ENCODE measurements at places on chromosomes 6 and 20. TPM values are rescaled to one million over a fixed set of nuclear protein-coding genes. Genes with fewer than 3 reads are reported as not detected.

GCM1 gene
- not detected for total RNA-seq

CST4 gene
- not detected for total RNA-seq

SAMD5 gene
- total RNA-seq = 3.2 TPM

ZMYND8 gene
- 91.1 TPM for total RNA-seq

PNPLA1 gene
- total RNA-seq = not detected

OGFR gene
- 43.7 TPM for total RNA-seq

NSFL1C gene
- total RNA-seq = 53.8 TPM

DNA sequence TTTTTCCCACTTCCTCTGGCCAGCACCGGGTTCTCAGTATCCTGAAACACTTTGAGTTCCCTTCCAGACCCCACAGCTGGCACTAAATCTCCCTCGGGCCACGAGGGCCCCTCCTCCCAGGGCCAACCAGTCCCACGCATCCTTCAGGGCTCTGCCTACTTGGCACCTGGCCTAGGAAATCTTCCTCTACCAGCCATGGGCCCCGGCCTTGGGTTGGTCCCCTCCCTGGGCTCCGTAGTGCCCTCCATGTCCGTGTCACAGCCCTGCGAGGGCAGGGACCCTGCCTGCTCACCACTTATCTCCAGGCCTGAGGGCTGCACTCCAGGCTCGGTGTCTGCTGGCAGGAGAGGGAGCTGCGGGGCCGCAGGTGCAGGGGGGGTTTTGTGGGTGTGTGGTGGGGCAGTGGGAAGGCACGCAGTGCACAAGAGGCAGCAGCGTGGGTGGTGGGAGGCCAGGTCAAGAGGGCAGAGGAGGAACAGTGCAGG is 48.8 kb upstream of the CDH22 start:
- DNase-seq = no peak

DNA sequence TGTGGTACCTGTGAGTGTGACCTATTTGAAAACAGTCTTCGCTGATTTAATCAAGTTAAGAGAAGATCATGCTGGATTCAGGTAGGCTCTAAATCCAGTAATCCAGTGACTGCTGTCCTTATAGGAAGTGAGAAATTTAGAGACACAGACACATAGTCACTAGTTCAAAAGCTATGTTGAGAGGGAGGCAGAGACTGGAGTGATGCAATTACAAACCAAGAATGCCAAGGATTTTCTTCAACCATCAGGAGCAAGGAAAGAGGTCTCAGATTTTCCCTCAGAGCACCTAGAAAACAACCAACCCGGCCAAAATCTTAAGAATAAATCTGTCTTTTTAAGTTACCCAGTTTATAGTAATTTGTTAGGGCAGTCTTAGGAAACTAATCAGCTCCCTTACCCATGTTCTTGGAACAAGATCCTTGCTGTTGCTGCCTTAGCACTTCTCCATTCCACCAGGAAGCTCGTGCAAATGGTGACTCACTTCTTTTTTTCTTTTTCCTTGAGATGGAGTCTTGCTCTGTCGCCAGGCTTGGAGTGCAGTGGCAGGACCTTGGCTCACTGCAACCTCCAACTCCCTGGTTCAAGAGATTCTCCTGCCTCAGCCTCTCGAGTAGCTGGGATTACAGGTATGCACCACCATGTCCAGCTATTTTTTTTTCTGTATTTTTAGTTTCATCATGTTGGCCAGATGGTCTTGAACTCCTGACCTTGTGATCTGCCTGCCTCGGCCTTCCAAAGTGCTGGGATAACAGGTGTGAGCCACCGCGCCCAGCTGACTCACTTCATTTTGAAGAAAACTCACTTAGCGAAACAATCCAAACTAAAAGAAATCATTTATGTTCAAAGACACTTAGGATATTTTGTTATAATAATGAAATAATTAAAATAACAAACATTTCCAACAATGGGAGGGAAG is 34.4 kb upstream of the ZNF184 start:
- DNase-seq = no peak

DNA sequence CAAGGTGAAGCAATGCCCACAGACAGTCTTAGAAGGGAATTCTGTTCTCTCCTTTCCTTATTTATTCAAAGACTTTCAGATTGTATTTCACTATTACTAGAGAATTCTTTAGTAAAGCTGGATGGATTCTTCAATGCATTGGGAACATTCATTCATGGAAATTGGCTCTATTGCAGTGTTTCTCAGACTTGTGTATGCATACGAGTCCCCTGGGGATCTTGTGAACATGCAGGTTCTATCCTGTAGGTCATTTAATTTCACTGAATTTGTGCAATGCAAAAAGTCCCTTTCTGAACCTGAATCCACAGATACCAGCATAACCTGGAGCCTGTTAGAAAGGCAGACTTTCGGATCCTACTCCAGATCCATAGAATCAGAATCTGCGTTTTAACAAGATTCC is 160.9 kb upstream of the AHI1 start:
- no peak for DNase-seq

DNA sequence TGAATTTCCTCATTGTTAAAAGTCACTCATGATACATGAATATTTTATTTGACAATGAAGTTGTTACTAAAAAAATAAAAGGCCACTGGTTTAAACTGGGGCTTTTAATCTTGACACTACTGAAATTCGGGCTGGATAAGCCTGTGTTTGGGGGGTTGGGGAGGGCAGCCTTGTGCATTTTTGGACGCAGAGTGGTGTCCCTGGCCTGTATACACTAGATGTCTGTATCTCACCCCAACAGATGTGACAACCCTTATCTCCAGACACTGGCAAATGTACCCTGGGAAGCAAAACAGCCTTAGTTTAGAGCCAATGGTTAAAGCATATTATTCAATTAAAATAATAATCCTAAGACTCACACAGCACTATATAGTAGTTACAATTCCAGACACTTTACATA is 24.8 kb downstream of the MAN1A1 start:
- DNase-seq = no peak

DNA sequence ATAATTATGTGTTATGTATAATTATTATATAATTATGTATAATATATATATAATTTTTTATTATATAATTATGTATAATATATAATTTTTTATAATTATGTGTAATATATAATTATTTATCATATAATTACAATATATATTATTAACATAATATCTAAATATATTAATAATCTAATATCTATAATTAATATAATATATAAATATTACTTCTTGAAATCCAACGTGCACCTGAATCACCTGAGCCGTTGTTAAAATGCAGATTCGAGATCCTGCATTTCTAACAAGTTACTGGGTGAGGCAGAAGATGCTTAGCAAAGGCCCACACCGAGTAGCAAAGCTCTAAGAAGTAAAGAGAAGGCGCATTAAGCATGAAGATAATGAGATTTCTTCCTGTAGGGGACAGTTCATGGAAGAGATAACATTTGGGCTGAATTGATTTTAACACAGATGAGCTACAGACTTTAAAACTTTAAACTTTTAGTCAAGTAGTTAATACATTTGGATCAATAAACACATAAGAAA is 406.4 kb upstream of the PLCB4 start:
- no peak for DNase-seq

GRCh38 chr6:126077810-126078776 is 91.8 kb downstream of the TRMT11 start:
- DNase-seq = peak; percentile 93

DNA sequence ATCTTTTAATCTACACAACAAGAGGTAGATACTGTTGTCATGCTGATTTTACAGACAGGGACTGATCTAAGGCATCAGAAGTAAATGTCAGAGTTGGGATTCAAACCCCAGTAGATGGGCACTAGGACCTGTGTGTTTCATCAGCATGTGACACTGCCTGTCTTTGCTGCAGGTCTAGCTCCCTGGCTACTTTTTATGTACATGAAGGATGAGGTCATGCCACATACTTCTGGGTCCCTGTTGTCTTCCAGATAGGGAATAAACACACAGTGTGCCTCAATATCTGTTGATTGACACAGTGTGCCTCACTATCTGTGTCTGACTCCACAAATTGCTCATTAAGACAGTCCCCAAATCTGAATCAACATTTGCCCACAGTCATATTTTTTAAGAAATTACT is 106.9 kb downstream of the TFAP2B start:
- no peak for DNase-seq

DNA sequence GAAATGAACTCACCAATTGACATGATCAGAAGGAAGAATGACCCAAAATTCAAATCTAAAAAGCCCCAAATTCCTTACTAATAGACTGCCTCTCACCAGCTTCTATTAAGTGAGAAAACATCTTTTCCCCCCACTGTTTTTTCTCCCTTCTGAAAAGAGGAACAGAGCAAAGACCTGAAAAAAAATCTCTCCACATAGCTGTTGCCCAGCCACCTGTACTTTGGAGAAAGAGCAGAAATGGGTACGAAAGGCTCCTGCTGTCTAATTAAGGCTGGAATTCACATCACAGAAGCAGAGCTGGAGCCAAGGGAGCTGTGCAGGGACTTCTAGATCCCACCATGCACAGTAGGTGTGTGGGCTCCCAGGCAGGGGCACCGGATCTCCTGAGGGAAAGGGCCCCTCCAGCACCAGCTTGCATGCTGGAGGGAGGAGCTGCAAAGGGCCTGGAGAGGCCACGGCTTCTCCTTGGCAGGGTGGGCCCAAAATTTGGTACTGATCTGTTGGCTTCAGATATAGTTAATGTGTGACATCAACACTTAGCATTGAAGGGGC is 73.2 kb upstream of the DUSP22 start:
- DNase-seq = no peak

- DNase-seq = no peak
These were observed 14.8 kb upstream of the EXOC2 start for GRCh38 chr6:707576-708236.

DNA sequence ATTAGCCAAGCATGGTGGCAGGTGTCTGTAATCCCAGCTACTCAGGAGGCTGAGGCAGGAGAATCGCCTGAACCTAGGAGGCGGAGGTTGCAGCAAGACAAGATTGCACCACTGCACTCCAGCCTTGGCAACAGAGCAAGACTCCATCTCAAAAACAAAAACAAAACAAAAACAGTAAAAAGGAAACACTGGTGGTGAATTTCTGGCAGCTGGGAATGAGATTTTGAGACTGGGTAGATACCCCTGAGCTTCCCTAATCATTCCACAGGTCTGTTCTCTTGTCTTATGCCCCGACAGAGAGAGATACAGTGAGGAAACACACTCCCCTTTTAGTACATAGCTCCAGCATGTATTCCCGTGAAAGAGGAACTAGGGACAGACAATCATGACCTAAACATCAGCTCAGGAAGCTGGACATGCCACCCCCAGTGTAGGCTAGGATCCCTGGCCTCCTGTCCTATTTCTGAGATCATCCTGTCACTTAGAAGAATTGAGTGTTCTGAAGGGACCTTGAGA is 9.6 kb downstream of the MAN1A1 start:
- DNase-seq = no peak

GRCh38 chr20:13953227-13953626 is 37.2 kb downstream of the SEL1L2 start:
- DNase-seq = no peak

DNA sequence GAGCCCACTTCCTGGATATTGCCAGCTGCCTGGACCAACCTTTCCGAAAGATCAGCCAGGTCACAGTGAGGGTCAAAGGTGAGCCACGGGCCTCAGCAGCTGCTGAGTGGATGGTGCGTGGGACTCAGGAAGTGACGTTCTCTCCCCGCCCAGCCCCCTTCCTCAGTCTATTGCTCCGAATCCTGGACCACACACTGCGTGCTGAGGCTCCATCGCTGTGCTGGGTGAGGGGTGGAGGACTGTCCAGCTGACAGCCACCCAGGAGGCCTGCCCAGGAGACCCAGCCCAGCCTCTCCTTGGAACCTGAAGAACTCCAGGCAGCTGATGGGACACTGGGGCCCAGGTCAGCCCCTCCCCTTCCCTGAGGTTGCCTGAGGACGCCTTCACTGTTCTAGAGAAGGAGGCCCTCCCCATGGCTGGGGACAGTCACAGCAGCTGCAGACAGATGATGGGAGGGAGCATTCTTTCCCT is 94.4 kb upstream of the CD93 start:
- no peak for DNase-seq

DNA sequence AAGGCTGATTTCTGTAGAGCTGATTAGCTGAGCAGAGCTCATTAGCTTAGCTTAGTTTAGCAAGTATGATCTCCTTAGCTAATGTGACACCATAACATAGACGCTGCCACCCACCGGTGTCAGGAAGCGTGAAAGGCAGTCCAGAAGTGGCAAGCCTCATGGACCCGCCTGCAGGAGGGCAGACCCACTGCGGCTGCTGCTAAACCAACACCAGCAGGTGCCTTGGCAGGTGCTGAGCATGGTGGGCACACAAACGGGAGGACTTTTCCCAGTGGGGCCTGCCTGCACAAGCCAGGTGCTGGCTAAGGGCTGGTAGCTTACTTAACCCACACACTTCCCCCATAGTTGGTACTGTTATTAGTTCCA is 22.7 kb downstream of the ZDHHC14 start:
- no peak for DNase-seq

DNA sequence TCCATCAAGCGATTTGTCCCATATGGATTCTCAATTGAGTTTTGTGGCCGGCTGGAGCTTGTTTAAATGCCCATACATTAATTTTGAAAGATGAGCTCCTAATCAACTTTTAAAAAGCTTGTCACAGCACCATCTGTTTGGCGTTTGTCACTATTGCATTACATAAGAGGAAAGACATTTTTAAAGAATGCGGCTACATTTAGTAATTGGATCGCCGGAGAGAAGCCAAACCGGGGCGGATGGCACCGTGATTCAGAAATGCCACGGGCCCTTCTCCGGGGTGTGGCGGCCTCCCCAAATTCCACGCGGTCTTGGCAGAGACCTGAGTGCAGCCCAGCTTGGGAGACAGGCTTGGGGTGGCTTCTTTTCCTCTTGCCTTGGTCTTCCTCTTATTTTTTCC is 67.7 kb upstream of the ZNFX1 start:
- DNase-seq = no peak

GRCh38 chr6:119348748-119349360 is 707 bp downstream of the MAN1A1 start:
- DNase-seq = no peak

GRCh38 chr6:160261991-160262680 is 3.5 kb upstream of the SLC22A2 start:
- DNase-seq = no peak

DNA sequence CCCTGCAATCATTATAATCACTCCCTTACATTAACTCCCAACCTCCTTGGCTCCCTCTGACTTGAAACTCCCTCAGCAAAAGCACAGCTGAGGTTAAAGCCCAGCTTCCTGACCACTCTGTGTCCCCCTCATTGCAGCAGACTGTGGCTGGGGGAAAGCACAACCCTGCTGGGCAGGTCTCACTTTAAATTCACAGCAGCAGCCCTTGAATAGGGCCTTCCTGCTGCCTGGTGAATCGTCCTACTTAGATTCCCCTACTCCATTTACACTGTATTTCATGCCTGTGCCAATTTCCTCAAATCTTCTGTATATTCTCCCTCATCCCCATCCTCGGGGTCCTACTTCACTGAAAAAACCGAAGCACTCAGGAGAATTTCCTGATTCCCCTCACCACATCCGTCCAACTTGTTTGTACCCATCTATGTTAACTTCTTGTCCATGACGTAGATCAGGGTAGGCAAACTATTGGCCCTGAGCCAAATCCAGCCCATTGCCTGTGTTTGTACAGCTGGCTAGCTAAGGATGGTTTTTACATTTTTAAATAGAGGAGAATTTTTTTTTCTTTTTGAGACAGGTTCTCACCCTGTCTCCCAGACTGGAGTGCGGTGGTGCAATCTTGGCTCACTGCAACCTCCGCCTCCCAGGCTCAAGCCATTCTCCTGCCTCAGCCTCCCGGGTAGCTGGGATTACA is 31.5 kb upstream of the GCM1 start:
- no peak for DNase-seq

GRCh38 chr6:101811108-101811507 is 417.6 kb downstream of the GRIK2 start:
- DNase-seq = no peak
